ENCODE measurements at places on chromosomes 5 and 9. TPM values are rescaled to one million over a fixed set of nuclear protein-coding genes. Genes with fewer than 3 reads are reported as not detected.

DNA sequence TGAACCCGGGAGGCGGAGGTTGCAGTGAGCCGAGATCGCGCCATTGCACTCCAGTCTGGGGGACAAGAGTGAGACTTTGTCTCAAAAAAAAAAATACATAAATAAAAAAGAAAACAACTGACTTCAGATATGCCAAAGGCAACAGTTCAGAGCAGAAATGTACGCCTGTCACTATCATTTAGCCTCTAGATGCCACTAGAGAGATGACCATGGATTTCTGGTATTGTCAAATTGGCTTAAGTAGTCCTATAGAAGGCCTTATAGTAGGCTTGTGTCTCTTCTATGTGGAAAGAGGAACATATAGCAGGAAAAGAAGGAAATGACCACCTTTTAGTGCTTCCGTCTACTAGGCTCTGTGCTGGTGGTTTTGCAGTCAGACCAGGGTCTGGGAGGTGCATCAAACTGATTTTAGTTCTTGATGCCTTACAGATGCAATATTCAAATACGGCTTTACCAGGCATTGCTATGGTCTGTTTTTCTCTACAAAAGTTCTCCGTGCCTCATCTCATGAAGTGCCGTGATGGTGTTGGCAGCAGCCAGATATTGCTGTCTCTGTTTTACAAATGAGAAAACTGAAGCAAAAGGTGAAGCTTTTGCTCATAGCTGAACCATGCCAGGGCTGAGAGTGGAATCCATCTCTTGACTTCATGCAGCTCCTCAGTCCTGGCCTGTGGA lies 17.2 kb downstream of the AGXT2 start:
- no peaks in the 10 kb centered on the region for H3K27me3 ChIP-seq
- no peak for DNase-seq
- H3K4me3 ChIP-seq, result no peak overlapping the region

DNA sequence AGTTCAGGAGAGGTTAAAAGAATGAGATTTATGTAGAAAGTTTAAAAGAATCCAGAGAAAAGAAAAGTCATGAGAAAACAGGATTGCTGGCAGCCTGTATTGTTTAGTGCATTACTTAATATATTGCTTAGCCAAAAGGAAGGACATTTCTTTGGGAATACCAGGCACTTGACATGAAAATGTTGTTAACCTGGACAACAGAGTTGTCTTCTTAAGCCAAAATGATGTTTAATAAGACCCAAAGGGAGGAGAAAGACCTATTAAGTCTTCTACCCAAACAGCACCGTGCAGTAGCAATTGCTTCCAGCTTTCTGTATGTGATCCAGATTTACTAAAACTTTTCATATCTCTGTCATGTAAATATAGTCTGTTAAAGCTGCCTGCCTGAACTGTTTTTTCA lies 74.0 kb upstream of the PRLR start:
- no peaks in the 10 kb centered on the region for H3K27me3 ChIP-seq
- peaks cover 8% of the 10 kb centered on the region for H3K4me1 ChIP-seq
- H3K27ac ChIP-seq, result no peak overlapping the region
- H3K36me3 ChIP-seq, result no peaks in the 10 kb centered on the region
- H3K4me3 ChIP-seq, result no peak overlapping the region

FOXI1 gene
- not detected for total RNA-seq

GRCh38 chr9:131950487-131950886 lies 129.2 kb downstream of the MED27 start:
- H3K27me3 ChIP-seq, result no peaks in the 10 kb centered on the region
- H3K4me3 ChIP-seq, result no peak overlapping the region
- H3K4me1 ChIP-seq, result peaks cover 7% of the 10 kb centered on the region
- H3K27ac ChIP-seq, result no peak overlapping the region
- H3K36me3 ChIP-seq, result no peaks in the 10 kb centered on the region
- no peak for DNase-seq

GRCh38 chr9:7150153-7150890 lies 392.5 kb downstream of the KDM4C start:
- H3K4me3 ChIP-seq, result no peak overlapping the region
- no peaks in the 10 kb centered on the region for H3K27me3 ChIP-seq
- no peak overlapping the region for H3K27ac ChIP-seq
- peaks cover 10% of the 10 kb centered on the region for H3K4me1 ChIP-seq

HAND1 gene
- not detected for total RNA-seq
